Right forelimb (tissue), 1 donor: ENCODE measurements at places on chromosomes 2 and 18.

- DNase-seq: no peak
Measured at GRCh38 chr2:234816056-234816455, 135.8 kb upstream of the SH3BP4 start.

DNA sequence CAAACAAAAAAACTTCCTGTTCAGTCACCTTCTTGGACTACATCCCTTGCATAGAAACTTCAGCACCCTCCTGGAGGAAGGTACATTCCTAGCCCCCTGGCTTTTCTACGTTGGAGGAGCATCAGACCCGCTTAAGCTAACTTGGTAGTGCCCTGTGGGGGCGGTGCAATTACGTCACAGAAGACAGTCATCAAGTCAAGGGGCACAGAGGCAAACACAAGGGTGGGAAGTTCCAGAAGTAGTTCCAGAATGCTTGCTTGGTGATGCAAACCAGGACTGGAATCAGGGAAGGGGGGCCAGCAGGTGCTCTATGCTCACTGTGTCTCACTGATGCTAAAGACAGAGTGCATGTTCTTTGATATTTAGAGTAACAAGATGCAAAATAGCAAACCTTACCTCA lies 15.2 kb upstream of the AGFG1 start:
- no peak for DNase-seq

DNA sequence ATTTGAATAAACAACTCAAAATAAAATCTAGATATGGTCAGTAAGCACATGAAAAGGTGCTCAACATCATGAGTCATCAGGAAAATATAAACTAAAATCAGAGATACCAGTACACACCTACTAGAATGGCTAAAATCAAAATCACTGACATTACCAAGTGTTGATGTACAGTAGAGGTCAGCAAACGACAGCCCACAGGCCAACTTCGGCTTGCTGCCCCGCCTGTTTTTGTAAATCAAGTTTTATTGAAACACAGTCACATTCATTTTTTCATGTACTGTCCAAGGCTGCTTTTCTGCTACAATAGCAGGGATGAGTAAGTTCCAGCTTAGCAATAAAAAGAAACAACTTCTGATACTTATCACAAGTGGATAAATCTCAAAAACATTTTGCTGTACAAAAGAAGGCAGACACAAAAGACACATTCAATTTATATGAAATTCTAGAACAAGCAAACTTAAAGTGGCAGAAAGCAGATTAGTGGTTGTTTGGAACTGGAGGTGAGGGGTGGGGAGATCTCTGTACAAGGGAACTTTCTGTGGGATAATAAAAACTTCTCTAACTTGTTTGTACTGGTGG lies 32.1 kb downstream of the TRAK2 start:
- no peak for DNase-seq

GRCh38 chr2:230583581-230583980 lies 129.1 kb upstream of the CAB39 start:
- no peak for DNase-seq

GRCh38 chr2:74414881-74415761 lies 6.3 kb downstream of the C2orf81 start:
- DNase-seq: peak; percentile 74

- no peak for DNase-seq
Measured at GRCh38 chr2:121140734-121141133, 144.3 kb downstream of the TFCP2L1 start.

- DNase-seq: no peak
Measured at GRCh38 chr2:236536727-236537398, 32.8 kb upstream of the ACKR3 start.

GRCh38 chr18:57802213-57803102 lies 657 bp downstream of the ATP8B1 start:
- no peak for DNase-seq

- peak; percentile 63 for DNase-seq
Measured at GRCh38 chr18:63317982-63318888, 1.3 kb downstream of the BCL2 start.

DNA sequence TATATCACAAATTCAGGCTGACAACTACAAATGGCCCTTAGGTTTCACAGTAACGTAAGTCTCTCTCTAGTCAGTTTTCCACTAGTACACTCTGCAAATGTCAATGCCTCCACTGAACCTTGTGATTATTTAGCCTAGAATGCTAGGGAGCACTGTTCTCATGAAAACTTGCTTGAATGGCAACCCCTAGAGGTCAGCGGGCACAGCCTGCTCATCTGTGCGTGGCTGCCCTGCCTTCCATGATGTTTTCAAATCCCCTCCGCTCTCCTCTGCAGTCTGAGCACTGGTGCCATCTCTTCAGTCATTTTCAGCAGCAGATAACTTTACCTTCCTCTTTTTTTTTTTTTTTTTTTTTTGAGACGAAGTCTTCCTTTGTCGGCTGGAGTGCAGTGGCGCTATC lies 84.1 kb upstream of the GULP1 start:
- no peak for DNase-seq

GRCh38 chr2:17257189-17257909 lies 260.9 kb downstream of the RAD51AP2 start:
- no peak for DNase-seq

DNA sequence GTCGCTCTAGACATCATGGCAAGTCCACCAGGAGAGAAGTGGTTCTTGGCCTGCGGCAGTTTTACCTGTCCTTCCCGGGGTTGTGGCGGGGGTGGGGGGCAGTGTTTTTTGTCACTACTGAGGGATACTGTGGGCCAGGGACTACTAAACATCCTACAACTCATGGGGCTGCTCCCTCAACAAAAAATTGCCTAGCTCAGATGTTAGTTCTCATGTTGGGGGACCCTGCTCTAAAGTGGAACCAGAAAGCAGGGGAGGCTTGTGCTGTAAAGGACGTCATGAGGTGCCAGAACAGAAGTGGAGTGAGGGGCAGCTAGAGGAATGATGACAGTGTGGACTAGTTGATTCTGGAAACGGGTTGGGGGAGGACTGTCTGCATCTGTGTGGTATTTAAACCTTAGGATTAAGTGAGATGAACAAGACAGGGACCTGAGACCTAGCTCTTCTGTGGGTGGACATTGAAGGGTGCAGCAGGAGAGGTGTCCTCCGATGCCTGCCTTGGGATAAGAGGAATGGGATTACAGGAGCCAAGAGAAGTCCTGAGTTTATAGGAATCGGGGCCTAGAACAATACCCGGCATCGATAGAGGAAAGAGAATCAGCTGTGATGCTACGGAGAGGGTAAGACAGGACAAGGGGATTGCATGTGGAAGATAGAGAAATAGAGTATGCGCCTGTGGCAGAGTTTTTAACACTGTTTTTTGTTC lies 2.7 kb downstream of the RPL31 start:
- no peak for DNase-seq

DNA sequence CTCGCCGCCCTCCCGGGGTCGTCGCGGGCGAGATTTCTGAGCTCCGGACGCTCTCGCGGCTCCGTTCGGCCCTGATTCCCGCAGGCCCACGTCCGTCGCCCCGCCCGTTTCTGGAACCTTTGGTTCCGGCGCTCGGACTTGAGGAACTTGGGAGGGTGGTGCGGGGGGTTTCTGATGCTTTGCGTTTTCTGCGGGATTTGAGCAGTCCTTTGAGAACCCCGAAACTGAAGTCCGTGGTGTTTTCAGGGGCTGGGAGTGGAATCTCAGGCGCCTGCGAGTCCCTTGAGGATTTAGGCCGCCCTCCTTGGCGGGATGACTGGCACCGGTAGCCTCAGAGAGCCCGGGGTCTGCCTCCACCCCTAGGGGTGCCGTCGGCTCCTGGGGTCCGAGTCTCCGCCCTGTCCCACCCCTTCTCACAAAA lies 336 bp downstream of the THNSL2 start:
- peak; percentile 75 for DNase-seq
